ENCODE measurements at places on chromosomes 4 and X.

DNA sequence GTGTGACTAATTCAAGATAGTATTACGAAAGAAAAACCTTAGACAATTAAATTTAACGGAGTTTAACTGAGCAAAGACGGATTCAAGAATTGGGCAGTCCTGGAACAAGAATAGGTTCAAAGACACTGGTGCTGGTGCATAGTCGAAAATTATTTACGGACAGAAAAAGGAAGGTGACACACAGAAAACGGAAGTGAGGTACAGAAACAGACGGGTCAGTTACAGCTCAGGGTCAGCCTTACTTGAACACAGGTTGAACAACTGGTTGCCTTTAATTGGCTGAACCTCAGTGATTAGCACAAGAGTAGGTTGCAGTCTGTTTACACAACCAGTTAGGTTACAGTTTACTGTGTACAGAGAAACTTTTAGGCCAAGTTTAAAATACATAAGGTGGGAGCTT, 31.5 kb downstream of the KLHL8 start:
- no peak for DNase-seq

DNA sequence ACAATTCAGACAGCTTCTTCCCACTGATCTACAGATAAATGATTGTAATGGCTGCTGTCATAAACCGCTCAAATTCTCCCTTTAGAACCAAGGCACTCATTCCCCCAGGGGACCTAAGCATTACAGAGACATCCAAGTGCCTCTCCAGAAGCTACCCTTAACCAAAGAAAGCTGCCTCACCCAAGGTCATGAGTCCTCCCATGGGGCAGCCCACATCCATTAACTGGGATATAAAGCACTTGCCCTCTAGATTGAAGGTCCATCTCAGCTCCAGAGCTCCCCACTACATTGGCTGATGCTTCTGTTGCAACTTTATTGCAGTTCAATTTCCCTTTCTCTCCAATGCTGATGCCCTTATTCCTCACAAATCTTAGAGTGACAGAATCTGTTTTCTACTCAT, 40.5 kb upstream of the DCAF8L2 start:
- DNase-seq, result peak; percentile 41

DNA sequence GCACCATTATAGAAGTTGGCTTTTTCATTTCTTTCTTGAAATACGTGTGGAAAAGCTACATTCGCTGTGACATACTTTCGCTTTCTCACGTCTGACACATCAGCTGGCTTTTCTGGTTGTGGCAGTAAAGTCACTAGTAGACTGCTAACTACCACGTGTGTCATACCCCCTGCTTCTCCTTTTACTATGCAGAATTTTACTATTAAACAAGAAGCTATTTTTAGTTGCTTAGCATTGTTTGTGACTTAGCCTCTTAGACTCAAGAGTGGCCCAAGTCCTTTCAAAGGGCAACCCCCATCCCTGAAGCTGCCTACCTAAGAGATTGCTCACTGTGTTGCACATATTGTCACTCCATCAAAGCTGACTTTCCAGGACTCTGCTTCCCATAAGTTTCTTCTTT, 2.1 kb upstream of the IL2 start:
- DNase-seq, result no peak

DNA sequence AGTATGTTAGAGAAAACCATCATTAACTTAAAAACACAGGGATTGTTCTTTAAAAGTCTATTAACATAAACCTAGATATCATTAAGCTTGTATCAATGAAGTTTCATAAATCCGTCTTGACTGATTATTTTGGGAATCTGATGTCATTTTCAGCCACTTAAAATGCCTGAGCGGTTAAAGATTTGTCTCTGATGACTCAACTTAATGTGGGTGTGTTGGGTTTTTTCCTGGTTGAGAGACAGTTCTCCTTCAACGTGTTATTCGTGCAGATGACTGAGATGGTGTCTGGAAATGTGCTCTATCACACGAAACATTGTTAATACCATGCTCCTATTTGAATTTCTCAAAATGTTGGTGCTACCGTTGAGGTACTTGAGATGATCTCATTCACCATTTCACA, 227.3 kb upstream of the TENM3 start:
- no peak for DNase-seq

GRCh38 chr4:6368601-6369000, 99.0 kb downstream of the WFS1 start:
- no peak for DNase-seq

DNA sequence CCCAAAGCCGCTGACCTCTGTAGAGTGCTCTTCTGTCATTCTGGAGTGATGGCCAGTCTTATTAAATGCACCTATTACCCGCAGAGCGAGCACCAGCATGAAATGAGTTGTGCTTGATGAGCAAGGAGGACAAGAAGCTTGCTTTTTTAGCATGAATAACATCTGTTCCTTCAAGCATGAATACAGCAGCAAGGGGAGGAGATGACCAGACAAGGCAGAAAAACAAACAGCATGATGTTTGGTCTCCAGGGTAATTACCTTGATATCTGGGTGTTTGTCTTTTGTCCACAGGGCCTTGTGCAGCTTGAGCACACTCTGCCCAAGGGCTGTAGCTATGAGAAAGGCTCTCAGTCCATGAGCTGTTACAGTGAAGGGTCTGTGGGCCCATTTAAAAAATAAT, 324.8 kb upstream of the DDX53 start:
- DNase-seq, result peak; percentile 28

- no peak for DNase-seq
Observed at GRCh38 chrX:36898301-36898700, 109.9 kb upstream of the FAM47C start.

GRCh38 chr4:7206911-7207567, 14.7 kb downstream of the SORCS2 start:
- peak; percentile 78 for DNase-seq

DNA sequence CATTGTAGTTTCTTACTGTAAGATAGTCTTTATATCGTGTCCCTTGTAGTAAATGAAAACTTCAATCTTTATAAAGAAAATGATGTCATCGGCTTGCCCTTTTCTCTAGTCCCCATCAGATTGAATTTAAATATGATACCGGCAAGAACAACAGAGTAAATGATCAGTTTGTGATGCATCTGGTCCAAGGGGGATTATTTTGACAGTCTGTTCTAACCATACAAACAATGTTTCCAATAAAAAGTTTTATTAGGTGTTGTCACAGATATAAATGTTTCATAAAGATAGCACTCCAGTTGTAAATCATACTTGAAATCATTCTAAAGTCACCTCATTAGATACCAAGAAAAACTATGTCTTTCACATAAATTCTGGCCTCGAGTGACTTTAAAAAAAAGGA, 72.3 kb downstream of the SLC9A6 start:
- no peak for DNase-seq

DNA sequence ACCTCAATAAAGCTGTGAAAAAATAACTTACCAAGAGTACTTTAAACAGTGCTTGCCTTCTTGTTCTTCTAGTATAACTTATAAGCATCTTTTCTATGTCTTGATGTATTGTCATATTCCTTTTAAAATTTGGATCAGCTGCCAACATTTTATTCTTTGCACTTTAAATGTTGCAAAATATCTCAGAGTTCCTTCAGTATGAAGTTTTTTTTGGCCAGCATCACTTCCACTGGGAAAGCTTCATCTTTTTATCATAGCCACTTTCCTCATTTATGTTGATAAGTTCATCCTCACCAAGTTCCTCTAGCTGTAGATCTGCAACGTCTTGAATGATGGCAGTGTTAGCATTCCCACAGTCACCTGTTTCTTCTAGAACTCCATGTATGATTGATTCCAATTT, 24.2 kb downstream of the CXorf58 start:
- DNase-seq, result no peak

GRCh38 chr4:138668309-138668708, 347.3 kb upstream of the NOCT start:
- DNase-seq, result no peak

DNA sequence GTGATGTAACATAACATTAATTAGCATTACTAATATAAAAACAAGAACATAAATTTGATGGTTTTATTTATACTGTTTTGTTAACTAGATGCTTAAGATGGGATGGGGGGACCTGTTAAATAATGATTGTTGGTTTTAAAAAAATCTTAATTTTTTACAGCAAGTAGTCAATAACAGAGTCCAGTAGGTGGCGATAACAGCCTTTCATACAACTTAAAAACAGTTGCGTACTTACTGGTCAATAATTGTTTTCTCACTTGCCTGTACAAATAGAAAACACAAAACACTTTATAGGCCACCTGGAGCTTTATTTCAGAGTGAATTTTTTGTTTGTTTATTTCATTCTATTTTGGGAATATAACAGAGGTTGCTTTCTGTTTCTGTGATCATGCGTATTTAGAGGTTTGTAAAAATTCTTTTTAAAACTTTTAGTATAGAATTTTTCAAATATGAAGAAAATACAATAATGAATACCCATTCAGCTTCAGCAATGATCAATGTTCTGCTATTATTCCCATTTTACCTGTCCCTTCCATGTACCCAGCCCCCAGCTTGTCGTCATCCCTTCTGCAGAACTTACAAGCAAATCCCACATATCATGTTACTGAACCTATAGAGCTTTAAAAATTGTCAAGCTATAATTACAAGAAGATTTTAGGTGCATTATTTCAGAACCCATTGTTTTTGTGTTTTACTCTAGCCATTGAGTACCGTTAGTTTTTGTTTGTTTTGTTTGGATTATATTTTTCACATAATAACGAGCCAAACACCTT, 97.1 kb downstream of the MRPL1 start:
- peak; percentile 77 for DNase-seq

DNA sequence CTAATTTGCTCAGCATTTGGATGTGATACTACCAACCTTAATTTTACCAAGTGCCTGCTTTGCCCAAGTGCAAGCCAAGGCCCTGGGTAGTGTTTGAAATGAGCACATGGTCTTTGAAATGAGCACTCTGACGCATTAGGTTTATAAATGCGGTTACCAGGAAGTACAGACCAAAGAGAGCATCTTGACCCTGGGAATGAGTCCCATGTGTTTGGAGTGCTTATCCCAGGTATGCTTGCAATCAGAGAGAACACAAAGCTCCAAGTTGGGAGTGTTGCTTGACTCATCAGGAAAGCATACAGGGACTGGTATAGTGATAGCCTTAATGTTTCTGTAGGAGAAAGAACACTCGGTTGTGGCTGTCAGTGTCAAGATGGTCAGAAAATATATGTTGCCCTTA, 203.6 kb upstream of the MAMLD1 start:
- no peak for DNase-seq

DNA sequence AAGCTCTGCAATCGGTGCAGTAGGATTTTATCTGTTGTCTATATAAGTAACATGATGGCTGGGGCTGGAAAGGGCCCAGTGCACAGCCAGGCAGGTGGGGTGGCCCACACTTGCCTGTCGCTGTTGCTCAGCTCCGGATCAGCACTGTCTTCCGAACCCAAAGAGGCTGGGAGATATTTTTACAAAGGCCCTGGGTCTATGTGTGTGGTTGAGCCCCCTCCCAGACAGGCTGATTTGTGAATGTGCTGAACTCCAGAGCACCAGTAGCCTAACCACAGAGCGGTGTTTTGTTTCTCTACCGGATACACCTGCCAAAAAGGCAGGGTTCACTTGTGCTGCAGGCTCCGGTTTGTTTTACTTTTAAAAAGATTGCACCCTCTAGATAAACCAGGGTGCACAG, 33.5 kb upstream of the CHRNA9 start:
- no peak for DNase-seq

GRCh38 chr4:95839891-95840290, at the start of gene PDHA2:
PDHA2 (plus strand) TSS chr4:95840093; CDS start chr4:95840151, 58 bp downstream.
- DNase-seq, result no peak

DNA sequence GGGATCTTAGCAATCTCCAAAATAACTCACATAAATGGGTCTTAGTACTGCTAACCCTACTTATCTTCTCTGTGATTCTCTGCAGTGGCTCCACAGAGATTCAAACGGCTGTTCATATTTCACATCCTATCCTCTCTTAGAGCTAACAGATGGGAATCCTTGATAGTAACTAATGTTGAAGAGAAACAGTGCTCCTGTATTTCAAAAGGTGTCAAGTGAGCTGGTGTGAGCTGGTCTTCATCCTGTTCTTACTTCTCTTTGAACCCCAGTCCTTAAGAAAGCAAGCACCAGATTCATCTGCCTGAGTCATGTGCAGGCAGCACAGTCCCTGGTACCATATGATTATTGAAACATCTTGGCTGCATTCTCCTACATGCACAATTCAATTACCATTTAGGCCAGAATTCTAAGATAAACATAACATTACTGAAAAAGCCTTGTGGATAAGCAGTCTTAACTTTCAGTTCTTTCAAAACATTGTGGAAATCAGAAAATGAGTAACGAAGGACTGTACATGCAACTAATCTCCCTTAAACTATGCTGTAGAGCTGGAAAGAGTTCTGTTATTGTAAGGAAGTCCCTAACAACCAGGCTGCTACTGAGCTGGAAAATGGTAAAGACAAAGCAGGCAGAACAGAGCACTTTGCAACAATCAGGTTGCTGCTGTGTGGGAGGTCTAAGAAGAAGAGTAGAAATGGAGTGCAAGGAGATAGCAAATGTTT, 153.1 kb downstream of the NPNT start:
- DNase-seq, result peak; percentile 44

DNA sequence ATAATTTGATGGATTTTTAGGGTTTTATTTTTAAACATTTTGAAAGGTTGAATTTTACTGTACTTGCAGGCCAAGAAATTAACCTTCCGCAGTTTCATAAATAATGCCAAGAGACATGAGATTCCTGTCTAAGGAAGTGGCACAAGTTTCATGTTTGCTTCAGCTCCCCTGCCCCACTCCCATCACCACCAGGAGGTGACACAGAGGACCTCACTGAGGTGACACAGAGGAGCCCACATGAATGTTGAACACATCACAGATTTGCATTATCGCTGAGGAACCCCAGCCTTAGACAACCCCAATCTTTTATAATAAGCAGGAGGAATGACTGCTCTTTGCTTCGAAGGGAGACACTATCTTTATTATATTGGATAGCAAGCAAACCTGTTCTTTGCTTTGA, 491.4 kb upstream of the ATOH1 start:
- DNase-seq, result no peak

DNA sequence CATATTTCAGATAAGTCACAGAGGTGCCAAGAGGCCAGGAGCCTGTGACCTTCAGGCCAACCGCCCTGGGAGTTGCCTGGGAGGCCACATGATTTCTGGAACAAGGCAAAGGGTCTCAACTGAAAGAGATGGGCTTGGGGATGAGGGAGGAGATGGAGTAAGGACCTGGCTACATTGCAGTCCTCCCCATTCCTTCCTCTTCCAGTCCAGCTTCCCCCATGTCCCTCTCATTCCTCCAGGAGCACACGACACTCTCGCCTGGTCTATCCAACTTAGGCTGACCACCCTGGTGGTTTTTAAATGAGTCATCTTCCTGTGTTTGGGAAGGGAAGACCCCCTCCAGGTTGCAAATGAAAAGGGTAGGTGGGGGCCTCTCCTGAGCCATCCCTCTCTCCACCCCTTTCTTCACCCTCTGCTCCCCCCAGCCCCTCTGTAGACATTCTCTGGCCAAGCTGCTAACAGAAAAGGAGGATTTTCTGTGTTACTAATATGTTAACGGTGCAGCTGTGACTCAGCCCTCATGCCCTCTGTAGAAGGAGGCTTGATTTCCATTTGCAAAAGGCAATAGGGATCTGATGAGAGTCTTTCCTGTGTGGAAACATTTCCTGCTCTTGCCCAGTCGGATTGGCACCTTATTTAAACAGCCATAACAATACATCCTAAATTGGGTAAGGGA, 79.2 kb downstream of the RTL5 start:
- DNase-seq, result no peak
